ENCODE measurements at places on chromosomes 13 and 19. TPM values are rescaled to one million over a fixed set of nuclear protein-coding genes. Genes with fewer than 3 reads are reported as not detected.

GRCh38 chr19:33506498-33506897 lies 15.1 kb downstream of the PEPD start:
- no peak for DNase-seq

DNA sequence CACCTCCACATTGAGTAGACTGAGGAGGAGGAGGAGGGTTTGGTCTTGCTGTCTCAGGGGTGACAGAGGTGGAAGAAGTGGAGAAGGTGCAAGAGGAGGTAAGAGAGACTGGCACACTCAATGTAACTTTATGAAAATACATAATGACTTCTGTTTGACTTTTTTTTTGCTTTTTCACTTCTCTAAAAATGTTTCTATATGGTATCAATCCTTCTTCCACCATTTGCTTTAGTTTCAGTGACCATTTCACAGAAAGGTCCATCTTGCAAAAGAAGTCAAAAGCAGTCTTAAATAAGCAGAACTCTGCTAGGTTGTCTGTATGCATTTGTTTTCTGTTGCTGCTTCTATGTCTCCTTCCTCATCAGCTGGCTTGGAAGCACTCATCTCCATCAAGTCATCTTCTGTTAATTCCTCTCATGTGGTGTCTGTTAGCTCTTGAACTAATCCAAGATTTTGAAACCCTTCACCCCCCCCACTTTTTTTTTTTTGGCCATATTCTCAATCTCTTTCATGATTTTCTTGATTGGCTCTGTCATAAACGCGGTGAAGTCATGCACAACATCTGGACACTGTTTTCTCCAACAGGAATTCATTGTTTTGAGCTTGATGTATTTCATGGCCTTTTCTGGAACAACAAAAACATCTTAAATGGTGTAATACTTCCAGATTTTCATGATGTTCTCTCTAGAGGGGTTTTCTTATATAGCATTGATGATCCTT lies 80.8 kb downstream of the KL start:
- DNase-seq = no peak

- DNase-seq = no peak
These were observed 19.1 kb upstream of the FBN3 start for GRCh38 chr19:8168537-8168936.

GRCh38 chr13:40094056-40094455 lies 438.6 kb downstream of the COG6 start:
- DNase-seq = no peak

DNA sequence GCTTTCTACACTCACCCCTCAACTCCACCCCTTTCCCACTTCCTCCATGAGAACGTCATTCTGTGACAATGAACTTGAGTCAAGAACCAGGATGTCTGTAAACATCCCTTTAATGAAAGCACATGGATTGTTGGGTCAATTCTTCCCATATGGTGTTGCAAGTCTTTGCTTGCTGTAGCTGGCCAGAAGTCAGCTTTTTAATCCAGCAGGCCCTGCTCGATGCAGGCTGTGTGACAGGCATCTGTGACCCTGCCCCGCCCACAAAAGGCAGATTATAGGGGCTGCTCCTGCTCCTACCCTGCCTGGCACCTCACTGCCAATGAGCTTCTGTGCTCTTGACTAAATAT lies 78.0 kb downstream of the STARD13 start:
- DNase-seq = peak; percentile 86

ADGRE3 gene
- polyA plus RNA-seq = not detected

GSX1 gene
- polyA plus RNA-seq = not detected

DNAAF3 gene
- 0.21 TPM for polyA plus RNA-seq

CFAP97D2 gene
- polyA plus RNA-seq = not detected

DPF1 gene
- polyA plus RNA-seq = 1.4 TPM

Measured in AG04450 (cell line).